ENCODE measurements at places on chromosomes 2 and 18.

DNA sequence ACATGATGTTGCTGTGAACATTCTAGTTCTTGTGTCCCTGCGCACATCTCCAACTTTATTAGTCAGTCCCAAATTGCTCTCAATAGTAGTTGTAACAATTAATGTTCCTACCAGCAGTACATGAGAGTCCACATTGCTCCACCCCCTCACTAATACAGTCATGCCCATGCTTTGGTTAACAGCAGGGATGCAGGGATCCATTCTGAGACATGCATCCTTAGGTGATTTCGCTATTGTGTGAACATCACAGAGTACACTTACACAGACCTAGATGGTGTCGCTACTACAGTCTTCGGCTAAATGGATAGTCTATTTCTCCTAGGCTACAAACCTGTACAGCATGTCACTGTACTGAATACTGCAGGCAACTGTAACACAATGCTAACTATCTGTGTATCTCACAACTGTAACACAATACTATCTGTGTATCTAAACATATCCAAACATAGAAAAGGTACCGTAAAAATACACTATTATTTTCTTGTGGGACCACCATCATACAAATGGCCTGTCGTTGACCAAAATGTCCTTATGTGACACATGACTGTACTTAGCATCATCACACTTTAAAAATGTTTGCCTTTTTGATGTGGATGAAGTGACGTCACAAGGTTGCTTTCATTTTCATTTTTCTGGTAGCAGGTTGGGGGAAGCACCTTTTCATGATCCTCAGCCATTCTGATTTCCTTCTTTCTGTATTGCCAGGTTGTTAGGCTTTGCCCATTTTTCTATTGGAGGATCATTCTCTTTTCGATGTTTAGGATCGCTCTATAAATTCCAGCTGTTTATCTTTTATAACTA is 82.9 kb upstream of the RNF152 start:
- DNase-seq, result no peak

DNA sequence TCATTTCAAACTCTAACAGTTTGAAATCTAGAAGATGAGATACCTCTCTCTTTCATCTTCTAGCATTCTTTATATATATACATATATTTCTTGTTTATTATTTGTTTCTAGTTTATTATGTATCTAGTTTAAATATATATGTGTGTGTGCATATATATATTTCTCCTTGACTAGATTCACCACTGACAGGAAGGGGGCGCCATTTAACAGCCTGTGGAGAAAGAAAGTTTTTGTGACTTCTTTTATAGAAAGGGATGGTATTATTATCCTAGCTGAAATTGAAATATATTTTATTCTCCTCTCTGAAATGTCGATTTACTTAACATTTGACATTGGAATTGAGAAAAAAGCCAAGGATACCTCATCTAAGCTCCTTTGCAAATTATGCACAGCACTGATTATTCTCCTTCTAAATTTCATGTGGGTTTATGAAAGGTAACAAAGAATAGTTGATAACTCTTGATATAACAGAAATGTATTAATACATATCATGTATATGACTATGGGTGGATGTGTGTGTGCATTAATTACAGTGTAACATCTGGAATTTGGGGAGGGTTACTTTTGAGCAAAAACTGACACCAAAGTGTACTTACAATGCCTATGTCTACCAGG is 160.7 kb upstream of the NT5C1B start:
- DNase-seq, result no peak

DNA sequence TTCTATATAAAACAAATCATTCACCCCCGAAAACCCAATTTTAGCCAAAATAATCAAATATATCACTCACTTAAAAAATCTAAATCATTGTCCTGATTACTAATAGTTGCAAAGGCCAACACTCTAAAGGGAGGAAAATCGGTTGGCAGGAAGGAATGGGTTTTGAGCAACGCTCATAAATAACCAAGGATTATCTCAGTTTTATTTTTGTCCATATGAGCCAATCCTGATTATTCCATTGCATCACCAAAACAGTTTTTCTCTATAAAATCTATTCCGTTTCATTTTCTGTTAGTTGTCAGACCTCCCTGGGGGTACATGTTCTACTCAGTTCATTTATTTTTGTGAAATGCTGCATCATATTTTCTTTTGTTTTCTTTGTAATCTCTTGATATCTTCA is 174.1 kb downstream of the LRATD1 start:
- no peak for DNase-seq

- DNase-seq, result no peak
Measured at GRCh38 chr2:88201811-88202169, 31.6 kb downstream of the THNSL2 start.

DNA sequence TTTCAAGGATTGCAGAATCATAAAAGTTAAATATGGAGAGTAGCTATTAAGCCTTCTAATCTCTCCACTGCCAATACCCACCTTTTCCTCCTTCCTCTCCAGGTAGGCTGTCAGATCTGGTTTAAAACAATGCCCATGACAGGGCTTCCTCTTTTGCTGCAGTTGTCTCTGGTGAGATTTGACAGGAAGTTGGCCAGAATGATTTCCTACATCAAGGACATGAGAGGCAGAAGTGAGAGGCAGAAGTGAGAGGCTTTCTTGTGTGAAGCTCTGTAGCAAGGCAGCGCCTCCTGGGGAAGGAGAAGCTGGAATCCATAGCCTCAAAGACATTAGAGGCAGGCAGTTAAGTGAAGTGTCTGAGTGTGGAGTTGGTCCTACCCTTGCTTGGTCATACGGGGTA is 385.7 kb downstream of the HRH4 start:
- DNase-seq, result no peak

DNA sequence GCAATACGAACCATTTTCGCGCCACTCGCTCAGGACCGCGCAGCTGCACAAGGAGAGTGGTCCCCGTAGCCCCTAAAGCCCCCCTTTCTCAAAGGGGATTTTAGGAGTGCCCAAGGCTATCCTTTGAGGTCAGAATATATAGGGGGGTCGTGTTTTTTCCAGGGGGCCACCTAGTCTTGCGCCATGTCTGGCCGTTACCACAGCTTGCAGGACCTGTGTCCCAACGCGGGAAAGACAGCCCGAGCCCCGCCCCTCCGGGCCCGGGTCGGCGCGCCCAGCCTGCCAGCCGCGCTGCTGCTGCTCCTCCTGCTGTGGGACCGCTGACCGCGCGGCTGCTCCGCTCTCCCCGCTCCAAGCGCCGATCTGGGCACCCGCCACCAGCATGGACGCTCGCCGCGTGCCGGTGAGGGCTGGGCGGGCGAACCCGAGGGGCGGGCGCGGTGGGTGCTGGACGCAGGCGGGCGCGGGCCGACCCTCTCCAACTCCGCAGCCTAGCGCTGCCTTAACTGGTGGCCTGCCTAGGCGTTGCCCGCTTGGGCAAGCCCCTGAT is at the start of gene CDCA7:
TSS of gene CDCA7 (plus strand) at position 291 of the 550 bp plus-strand sequence. CDS start at position 383, 92 bp downstream.
- peak; percentile 65 for DNase-seq

DNA sequence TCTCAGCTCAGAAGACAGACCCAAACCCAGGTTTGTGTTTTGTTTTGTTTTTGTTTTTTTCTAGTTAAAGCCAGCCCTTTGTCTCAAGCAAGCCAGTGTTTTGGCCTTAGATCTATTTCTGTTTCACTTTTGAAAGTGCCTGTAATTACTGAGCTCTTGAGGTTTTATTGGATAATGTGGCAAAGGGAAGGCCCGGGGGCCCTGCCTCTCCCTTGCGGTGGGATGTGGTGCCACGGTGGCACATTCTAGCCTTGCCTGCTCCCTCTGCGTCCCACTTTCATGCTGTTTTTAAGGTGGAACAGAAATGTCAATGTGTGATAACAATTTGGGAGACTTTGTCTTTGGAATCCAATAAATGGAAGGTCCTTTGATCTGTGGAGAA is 2.5 kb downstream of the HPCAL1 start:
- no peak for DNase-seq

GRCh38 chr2:45334205-45334604 is 276.9 kb downstream of the SRBD1 start:
- no peak for DNase-seq

- no peak for DNase-seq
Measured at GRCh38 chr2:201969938-201970785, 63.5 kb upstream of the FZD7 start.

- DNase-seq, result no peak
Measured at GRCh38 chr2:197356136-197356535, 45.6 kb upstream of the ANKRD44 start.

GRCh38 chr2:161112908-161113307 is 47.3 kb upstream of the TANK start:
- DNase-seq, result no peak

- no peak for DNase-seq
Measured at GRCh38 chr18:13570856-13571495, 155.4 kb downstream of the FAM210A start.

DNA sequence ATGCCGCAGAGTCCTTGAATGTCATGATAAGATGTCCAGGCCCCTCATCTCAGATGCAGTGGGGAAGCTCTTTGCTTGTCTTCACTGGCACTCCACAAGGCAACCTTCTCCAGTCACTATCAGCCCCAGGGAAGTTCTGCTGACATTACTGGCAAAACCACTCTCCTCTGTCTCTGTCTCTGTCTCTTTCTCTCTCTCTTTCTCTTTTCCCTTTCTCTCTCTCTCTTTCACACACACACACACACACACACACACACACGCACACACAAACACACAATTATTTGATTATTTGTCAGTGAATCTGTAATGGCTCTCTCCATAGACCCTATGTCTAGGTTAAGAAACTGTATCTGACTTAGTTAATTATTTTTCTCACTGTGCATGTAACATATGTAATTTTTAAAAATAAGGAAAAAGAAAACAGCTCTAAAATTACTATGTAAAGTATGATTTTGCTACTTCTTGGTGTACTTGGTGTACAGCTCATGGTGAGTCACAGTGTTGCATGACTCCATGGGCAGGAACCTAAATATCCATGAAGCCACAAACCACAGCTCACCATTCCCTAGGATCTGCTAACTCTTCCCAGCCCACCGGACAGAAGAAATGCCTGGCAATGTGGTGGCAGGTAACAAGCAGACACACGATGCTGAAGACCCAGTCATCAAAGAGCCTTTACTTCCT is 594.9 kb upstream of the ID2 start:
- DNase-seq, result no peak

GRCh38 chr18:7413906-7414305 is 153.2 kb upstream of the PTPRM start:
- no peak for DNase-seq

DNA sequence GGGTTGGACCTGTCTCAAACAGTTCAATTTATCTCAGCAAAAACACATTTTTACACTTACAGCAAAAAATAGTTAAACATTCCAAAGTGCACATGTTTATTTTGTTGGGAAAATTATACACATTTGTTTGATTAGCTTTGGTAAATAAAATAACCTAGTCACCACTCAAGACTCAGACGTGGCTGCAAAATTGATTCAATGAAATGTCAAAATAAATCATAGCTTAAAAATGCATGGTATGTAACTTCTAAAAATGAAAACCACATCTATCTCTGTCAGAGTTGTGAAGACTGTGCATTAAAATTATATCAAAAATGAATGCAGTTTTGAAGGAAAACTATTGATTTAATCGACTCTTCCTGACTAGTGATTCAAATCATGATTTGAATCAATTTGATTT is 56.7 kb downstream of the GALNT14 start:
- no peak for DNase-seq

- DNase-seq, result no peak
Measured at GRCh38 chr2:101012706-101013181, 10.7 kb downstream of the RPL31 start.

- DNase-seq, result no peak
Measured at GRCh38 chr2:41806286-41806685, 241.5 kb upstream of the PKDCC start.

DNA sequence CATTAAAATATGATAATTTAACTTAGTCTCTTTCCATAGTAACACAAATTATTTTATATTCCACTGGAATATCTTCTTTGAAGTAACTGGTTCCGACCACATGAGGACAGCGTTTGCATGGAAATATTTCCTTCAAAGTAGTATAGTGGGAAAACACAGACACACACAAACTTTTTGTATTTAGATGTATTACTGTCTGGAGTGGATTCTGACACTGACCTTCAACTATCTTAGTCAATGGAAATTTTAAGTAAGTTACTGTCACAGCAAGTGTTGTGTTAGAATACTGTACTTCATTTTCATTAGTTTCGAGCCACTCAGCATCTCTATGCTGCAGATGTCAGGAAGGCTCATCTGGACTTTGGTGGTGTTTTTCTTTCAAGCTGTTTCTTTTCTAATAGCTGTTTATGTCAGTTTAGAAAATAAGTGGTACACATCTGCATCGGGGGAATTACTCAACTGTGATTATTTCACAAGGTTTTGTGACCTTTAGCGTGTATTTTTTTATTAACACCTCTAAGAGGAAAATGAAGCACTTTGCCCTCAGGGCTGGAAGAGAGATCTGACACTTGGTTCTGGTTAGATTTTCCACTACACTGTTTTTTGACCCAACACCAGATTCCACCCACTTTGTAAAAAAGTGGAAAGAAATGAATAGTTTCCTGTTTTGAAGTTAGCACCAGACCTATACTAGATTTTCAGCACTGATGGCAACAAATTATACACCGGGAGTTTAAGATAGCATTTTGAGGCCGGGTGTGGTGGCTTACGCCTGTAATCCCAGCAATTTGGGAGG is 18.9 kb upstream of the THOC1 start:
- no peak for DNase-seq

DNA sequence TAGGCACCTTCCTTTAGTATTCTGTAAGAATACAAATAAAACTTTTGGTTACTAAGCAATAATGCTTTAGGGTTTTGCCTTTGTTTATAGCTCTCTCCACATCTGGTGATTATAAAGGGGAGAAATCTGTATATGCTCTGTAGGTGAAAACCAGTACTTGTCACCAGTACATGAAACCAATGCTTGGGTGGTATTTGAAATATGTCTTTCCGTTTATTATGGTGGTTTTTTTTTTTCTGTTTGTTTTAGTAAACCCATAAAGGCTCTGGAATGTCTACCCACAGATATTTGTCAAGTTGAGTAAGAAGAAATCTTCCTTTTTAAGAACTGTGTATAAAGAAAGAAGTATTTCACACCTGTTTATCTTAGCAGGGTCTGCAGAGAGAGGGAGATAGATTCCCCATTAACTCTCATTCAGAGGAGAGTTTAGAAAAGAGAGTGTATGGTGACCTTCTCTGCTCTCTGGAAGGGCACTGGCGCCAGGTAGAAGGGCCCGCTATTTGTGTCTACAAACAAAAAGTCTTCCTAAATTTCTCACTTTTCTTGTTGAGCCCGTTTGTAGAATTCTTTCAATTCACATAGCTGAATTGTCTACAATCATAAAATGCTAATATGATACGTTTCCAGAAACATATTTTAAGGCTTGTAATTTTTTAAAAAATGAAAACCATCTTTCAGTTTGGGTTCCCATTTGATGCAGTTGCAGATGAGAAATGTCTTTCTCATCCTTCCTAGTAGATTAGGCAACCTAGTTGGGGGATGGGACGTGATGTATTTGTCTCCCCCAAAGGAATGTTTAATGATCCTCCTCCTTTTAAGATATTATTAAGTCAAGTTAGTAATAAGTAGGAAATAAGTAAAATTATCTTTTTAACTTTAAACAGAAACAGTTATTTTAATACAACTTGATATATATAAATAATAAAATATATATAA is 33.9 kb downstream of the MAP3K20 start:
- DNase-seq, result no peak

- no peak for DNase-seq
Measured at GRCh38 chr18:61954096-61954746, 61.4 kb upstream of the RNF152 start.

GRCh38 chr18:36283448-36283847 is 14.1 kb upstream of the FHOD3 start:
- no peak for DNase-seq

- DNase-seq, result no peak
Measured at GRCh38 chr18:35549564-35549963, 32.0 kb upstream of the GALNT1 start.

- DNase-seq, result no peak
Measured at GRCh38 chr2:9998916-9999654, 44.3 kb upstream of the KLF11 start.
